ENCODE measurements at places on chromosomes 11 and 22.

- no peak for DNase-seq
Measured at GRCh38 chr11:14906578-14906977, 14.5 kb upstream of the CYP2R1 start.

DNA sequence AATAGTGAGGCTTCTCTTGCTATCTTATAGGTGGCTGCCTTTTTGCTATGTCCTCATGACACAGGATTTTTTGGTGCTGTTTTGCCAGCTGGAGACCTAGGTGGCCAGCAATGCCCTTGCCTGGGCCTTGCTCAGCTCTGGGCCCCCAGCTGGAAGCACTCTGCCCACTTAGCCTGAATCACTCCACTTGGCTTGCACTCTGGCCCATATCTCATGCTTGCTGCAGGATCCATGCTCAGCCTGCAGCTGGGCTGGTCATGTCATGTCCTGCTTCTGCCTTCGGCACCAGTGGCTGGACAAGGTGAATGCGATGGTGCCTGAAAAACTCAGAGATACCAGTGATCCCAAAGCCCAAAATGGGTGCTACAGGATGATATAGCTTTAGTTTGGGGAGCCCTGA, 818.6 kb upstream of the FAT3 start:
- no peak for DNase-seq

DNA sequence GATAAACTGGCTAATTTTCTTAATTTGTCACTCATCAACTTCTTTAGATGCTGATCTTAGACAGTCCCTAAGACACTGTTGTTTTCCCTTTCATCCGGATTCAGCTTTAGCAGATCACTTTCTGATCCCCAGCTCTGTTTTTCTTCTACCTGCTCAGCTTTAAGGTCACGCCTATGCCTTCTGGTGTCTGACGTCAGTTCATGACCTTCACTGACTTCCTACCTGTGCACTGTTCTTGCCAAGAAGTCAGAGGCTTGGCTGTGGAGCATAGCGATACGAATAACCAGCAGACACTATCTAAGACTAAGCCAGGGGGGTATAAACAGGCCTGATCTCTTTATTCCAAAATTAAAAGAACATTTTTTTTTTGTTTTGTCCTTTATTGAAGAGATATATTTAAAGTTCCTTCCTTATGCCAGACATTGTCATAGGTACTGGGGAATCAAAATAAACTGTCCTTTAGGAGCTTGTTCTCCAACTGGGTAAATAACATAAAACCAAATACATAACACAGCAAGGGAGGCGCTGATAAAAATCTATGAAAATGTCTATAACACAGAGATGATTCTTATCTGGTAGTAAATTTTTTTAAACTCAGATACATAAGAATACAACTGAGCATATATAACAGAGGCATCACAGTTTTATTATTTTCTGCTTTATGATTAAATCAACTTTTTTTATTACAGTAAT, 352.2 kb upstream of the CTSC start:
- DNase-seq = no peak

- no peak for DNase-seq
Measured at GRCh38 chr11:96461871-96462270, 72.1 kb downstream of the JRKL start.

- peak; percentile 52 for DNase-seq
Measured at GRCh38 chr11:77198440-77198849, 70.4 kb downstream of the MYO7A start.

DNA sequence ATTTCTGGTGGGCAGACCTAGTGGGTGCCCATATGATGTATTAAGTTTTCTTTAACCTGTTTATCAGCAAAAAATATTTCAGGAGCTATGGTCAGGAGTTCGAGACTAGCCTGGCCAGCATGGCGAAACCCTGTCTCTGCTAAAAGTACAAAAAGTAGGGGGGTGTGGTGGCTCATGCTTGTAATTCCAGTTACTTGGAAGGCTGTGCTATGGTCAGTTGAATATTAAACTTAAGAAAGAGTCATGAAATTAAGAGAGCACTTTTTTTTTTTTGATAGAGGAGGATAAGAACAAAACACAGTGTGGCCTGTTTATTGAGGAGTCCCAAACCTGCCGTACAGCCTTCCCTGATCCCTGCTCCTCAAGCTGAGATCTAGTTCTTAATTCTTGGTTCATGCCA, 29.8 kb downstream of the OR6Q1 start:
- no peak for DNase-seq

- no peak for DNase-seq
Measured at GRCh38 chr11:46469926-46470325, 78.3 kb upstream of the CHRM4 start.

- peak; percentile 49 for DNase-seq
Measured at GRCh38 chr22:19109198-19110063, 12.8 kb downstream of the DGCR2 start.

GRCh38 chr11:26137651-26138050, 194.3 kb upstream of the ANO3 start:
- no peak for DNase-seq

- DNase-seq = peak; percentile 45
Measured at GRCh38 chr22:50621356-50621880, 6.5 kb downstream of the ARSA start.

DNA sequence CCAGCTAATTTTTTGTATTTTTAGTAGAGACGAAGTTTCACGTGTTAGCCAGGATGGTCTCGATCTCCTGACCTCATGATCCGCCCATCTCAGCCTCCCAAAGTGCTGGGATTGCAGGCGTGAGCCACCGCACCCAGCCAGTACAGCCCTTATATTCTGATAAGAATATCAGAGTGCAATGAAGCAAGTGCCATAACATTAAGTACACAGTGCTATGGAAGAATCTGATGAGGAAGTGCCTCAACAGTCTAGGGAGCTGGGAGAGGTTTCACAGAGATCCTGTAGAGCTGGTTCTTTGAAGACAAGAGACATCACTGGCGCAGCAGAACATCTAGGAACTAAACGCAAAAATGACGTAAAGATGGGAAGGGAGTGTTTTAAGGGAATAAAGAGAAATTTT, 2.1 kb downstream of the RTCB start:
- DNase-seq = no peak

- DNase-seq = no peak
Measured at GRCh38 chr11:31110830-31111229, 258.7 kb downstream of the DCDC1 start.

DNA sequence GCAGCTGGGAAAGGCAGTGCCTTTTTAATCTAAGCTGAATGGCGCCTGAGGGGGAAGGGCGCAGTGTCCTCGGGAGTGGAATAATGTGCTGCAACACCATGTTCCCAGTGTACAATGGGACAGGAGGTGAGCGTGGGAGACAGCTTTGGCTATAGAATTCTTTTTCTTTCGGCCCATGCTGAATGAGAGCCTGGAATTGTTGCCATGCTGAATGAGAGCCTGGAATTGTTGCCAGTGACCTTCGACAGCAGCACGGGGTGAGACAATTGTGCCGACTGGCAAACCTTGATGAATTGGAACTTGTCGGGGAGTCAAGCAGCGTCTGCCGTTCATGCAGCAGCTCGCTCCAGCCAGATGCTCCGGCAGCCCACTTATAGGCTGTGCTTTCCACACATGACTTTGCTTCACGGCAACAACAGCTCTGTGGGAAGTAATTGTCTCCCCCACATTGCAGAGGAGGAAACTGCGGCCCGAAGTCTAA, 141.4 kb upstream of the E2F8 start:
- DNase-seq = no peak

GRCh38 chr11:1148752-1149180, 9.0 kb upstream of the MUC5AC start:
- DNase-seq = peak; percentile 52

Data from posterior vena cava (tissue), 2 donors.